ENCODE measurements at places on chromosomes 13 and 19.

- no peak for DNase-seq
Measured at GRCh38 chr13:45537516-45537915, 72.8 kb downstream of the COG3 start.

DNA sequence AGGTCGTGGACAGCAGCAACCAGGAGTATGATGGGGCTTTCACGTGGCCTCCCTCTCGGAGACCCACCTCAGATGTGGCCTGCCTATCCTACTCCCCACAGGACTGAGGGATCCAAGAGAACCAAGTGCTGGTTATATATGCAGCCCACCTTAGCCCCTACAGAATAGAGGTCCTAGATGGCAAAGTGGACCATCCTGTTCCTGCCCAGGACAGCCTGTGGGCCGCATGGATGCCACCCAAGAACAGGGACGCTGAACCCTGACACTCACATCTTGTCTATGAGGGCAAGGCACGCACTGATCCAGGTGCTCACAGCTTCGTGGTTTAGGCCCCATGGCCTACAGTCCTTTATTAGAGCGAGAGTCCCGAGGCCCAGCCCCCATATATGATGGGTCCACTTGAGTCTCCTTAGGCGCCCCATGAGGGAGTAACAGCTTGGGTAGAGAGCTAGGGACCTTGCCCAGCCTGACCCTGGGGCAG, 1.5 kb upstream of the SLC27A5 start:
- DNase-seq, result no peak

DNA sequence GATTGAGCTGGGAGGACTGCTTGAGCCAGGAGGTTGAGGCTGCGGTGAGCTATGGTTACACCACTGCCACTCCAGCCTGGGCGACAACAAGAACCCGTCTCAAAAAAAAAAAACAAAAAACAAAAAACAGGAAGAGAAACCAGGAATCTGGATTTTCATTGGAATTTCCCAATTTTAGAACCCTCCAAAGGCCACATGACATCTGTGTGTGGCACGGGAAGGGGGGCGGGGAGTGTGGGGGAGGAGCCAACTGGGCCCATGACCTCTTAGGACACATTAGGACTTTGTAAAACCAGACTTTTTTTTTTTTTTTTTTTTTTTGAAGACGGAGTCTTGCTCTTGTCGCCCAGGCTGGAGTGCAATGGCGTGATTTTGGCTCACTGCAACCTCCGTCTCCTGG, 21.2 kb upstream of the MYDGF start:
- no peak for DNase-seq

- DNase-seq, result no peak
Measured at GRCh38 chr13:36030670-36031331, 100.4 kb downstream of the DCLK1 start.

DNA sequence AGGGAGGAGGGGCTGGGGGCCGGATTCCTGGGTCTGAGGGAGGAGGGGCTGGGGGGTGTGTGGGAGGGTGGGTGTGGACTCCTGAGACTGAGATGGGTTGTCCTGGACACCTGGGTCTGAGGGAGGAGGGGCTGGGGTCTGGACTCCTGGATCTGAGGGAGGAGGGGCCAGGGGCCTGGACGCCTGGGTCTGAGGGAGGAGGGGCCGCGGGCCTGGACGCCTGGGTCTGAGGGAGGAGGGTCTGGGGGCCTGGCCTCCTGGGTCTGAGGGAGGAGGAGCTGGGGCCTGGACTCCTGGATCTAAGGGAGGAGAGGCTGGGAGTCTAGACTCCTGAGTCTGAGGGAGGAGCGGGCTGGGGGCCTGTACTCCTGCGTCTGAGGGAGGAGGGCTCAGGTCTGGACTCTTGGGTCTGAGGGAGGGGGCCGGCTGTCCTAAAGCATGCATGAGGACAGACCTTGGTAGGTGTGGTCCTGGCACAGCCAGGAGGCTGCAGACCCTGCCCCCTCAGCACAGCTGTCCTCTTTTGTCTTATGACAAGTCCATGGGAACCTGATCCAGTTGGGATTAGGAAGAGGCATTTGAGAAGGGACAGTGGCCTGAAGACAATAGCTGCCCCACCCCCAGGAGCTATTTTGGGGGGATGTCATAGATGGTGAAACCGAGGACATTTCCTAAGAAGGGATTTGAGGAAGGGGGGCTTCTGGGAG, 1.3 kb downstream of the TNNT1 start:
- DNase-seq, result no peak

- no peak for DNase-seq
Measured at GRCh38 chr19:49271080-49271753, 53.8 kb downstream of the SLC6A16 start.

DNA sequence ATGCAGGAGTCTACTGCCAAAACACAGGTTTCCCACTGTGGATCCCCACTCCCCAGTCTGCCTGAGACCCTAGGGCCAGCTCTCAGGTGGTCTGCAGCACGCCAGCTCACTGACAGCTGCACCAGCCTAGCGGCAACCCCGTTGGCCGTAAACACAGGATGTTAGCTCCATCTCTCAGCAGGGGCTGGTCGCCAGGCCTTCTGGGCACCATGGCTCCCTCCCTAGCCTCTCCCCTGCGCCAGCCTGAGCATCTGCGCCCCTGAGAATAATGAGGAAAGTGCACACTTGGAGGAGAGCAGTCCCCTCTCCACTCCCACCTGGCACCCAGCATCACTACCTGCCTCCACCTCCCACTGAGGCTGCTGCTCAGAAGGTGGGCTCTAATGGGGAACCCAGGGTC, 20.8 kb upstream of the EPHX3 start:
- no peak for DNase-seq

GRCh38 chr13:37835392-37835791, 34.2 kb downstream of the TRPC4 start:
- DNase-seq, result no peak

DNA sequence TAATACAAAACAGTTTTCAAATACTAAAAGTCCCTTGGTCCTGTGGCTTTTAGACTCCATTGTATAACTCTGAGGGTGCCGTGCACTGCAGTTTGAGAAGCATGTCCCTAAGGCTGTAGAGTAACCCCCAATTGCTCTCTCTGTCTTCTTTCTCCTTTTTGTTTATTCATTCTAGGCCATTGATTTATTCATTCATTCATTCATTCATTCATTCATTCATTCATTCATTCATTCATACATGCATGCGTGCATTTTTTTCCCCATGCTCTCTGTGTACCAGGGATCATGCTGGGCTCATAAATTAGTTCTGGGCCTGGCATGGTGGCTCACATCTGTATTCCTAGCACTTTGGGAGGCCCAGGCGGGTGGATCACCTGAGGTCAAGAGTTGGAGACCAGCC, 19.3 kb downstream of the PRR22 start:
- no peak for DNase-seq

All from vagina (tissue), 2 donors.